NCI-H2081 treated with DMSO at 0.1 percent for 48 hours (cell line): ENCODE measurements at places on chromosomes 4 and X.
A peak's percentile ranks its signal among the peaks of the same experiment; 100 is the strongest.

GRCh38 chr4:31275906-31276305, 555.7 kb downstream of the PCDH7 start:
- no peak for DNase-seq

- DNase-seq: no peak
These were observed 202.7 kb downstream of the SPRY1 start for GRCh38 chr4:123599061-123599919.

DNA sequence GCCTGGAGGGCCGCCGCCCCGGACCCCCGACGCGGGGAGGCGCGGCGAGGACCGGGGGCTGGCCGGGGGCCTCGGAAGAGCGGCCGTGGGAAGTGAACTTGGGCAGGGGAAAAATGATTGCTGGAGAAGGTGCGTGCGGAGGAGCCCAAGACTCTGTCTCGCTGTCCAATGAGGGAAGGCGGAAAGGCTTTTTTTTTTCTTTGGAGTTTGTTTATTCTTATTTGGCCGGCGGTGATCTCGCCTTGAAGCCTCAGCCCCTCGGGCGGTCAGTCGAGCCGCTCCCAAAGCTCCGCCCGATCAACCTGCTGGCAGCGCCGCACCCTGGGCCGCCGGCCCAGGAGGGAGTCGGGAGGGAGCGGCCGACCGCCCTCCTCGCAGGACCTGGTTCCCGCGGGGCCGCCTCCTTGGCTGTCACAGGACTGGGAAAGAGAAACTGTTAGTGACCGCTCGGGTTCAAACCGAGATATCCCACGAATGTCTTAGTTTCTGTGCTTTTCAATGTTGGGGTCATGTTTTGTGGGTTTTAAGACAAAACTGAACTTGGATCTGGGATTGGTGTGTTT, 2.5 kb downstream of the CPEB2 start:
- DNase-seq: no peak

DNA sequence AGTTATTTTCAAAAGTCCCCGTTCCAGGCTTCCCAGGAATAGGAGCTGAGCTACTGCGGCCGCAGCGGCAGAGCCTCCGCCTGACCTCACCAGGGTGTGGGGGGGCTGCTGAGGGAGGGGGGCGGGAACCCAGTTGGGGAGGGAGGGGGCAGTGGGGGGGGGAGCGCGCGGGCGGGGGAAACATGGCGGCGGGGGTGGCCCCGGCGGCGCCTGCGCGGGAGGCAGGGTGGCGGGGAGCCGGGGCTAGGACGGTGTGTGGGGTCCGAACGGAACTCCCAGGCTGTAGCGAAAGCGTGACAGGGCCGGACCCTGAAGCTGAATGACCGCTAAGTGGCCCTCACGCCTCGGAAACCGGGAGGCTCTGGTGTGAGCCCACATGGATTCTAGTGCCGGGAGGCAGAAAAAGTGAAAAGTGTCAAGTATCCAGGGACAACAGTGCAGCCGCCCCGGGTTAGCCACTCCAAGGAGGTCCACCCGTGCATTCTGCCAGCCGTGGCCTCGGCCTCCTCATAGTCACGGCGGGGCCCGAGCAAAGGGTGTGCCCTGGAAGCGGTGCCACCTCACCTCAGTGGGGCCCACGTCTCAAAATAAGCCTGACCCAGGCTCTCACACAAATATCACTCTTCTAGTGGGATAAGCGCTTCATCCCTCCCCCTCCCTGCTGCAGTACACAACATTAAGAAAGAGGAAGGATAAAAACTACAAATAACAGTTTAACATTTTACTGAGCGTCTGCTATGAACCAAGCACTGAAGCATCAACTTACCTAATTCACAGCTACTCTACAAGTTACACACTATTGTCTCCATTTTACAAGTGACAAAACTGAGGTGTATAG, at the start of gene KLHL13:
Gene KLHL13, minus strand, starts transcription at position 98 of the 838 bp plus-strand sequence. CDS start 88,337 bp downstream, outside the sequence.
- DNase-seq: no peak

DNA sequence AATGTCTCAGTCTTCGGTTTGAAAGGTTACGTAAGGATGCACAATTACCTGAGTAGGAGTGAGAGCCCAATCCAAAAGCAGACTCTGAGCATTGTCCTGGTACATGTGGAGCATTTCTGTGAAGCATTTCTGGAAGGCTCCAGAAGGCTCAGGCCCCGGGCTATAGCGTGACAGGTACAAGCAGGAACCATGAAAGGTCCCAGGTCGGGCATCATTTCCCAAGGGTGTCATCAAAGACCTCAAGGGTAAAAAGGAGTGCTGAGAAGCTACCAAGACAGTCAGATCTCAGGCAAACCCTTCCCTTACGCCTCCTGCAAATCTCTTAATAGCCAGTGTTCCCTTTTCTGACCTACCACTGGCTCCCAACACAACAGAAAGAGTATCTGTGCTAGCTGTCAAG, 30.8 kb downstream of the GPC4 start:
- DNase-seq: no peak

GRCh38 chr4:159855731-159856130, 752.9 kb downstream of the RAPGEF2 start:
- DNase-seq: no peak

DNA sequence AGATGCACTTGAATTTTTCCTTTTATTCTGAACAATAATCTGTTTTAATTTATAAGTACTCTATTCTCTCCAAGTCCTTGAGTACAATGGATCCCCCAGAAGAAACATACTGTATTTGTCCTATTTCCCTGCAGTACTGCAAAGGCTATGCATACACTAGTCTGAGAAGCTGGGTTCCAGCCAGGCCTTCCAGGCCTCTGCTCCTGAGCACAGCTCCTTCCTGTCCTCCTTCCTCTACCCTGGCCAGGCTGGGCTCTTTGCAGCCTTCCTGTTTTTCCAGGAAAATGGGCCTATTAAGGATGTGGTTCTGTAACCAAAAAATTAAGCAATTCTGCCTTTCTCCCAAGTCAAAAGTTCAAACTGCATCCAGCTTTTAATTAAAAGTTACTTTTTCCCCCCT, 68.0 kb upstream of the STIM2 start:
- DNase-seq: no peak

DNA sequence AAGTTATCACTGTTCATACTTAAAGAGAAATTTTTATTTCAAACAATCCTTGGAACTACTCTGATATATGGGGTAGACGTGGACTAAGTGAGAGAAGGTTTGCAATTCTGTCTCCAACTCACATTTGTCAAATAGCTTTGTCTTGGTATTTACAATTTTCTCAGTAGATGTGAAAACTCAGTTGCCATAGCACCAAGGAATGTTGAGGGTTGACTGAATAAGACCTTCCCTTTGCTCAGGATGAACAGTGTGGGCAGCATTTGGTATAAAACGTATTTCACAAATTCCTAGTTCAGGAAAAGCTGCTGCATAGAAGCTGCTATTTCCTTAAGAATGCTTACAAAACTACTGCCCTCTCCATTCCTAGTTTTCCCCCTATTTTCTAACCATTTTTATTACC, 399.5 kb downstream of the NKX6-1 start:
- DNase-seq: no peak

- DNase-seq: peak; percentile 63
These were observed 286.1 kb upstream of the PRPS2 start for GRCh38 chrX:12505127-12505526.

DNA sequence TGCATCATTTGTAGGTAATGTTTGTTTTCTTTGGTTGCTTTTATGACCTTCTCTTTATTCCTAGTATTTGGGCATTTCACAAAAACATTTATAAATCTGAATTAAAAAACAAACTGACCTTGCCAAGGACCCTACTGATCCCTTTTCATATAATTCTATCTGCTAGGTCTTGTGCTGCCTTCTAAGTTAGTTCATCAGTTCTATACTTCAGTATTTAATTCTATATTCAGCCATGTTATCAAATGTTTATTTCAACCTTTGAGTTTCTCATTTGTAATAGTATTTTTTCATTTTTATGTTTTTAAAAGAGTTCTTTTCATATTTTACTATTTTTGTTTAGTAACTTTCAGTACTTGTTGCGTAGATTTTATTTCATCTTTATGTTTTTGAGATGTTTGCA, 155.3 kb downstream of the SNCA start:
- DNase-seq: no peak

DNA sequence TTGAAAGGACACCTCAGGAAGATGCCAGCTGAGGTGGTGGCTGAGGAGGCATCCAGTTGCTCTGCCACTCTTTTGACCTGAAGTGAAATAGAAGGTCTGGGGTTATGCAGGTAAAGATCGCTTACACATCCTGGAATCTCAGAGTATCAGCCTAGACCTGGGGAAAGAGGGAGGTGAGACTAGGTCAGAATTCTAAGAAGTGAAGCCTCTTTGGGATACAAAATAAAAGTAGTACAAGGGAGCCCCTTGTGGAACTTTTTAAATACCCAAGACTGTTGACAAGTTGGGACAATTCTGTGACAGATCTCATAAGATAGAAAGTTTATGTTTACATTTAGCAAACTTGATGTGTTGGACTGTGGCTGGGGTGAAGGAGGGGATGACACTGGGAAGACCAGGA, 263.1 kb downstream of the SPRY1 start:
- no peak for DNase-seq

- no peak for DNase-seq
These were observed 125.2 kb downstream of the STIM2 start for GRCh38 chr4:26985873-26986272.

DNA sequence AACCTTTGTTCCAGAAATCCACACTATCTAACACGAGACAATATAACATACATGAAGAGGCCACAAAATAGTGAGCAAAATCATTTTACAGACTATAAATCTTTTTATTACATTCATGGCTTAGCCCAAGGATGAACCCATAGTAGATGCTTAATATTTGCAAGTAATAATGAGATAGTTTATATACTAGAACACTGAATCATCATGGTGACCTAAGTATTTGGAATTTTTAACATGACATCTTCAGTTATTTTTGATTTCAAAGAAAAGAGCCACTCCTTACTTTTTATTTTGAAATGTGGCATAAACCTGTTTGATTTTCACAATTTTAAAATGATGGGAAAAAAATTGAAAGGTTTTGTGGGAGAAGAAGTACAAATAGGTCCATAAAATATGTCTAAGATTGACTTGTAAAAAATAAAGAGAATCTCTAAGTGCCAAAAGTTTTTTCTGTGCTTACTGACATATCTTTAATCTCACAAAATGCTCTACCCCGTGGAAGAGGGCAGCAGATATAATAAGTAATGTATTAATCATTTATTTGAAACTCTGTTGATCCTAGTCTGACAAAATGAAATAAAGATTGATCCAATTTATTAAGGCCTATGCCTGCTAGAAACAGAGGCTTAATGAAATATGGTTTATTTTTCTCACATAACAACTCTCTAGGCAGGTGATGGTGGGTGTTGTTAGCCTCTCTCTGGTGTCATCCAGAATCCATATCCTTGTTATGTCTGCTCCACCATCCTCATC, 224.5 kb upstream of the CENPE start:
- no peak for DNase-seq

DNA sequence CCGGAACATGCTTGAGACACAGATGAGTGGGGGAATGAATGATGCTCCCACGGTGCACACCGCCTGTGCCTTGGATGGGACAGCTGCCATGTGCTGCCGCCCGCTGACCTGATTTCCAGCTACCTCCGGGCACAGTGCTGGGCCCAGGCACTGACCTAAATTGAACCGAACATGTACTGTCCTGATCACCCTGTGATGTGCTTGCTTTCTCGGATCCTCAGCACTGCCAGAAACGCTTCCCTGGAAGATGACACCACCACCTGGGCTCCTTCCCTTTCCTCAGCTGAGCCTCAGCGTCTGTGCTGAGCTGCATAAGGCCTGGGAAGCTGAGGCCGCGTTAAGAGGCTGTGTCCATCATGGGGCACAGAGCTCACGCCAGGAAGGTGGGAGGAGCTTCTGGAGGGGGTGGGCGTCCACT, 39.3 kb upstream of the MXD4 start:
- DNase-seq: no peak

- DNase-seq: no peak
These were observed 133.3 kb downstream of the SPOCK3 start for GRCh38 chr4:167101035-167101434.

DNA sequence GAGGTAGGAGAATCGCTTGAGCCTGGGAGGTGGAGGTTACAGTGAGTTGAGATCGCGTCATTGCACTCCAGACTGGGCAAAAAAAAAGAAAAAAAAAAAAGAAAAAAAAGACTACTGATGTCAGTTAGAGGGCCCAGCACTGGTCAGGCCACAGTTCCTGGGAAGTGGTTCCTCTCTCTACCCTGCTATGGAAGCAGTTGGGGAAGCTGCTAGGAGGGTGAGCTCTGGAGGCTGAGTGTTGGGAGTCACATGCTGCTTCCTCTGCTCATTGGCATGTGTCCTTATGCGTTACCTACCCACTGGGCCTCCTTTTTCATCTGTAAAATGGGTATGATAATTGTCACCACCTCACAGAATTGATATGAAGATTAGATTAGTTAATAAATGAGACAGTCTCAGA, 50.7 kb downstream of the SEPSECS start:
- DNase-seq: no peak

DNA sequence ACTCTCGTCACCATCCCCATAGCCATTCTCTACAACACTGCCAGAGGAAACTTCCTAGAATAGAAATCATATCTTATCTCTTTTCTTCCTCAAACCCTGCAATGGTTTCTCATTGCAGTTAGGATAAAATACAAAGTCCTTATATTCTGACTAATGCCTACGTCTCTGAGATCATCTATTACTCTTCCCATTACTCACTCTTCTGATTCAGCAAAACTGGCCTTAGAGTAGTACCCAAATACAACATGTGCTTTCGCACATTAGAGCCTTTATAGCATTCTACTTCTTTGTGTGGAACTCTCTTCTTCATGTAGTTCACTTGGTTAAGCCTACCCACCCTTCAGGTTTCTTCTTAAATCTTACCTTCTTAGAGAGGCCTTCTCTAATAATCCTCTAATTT, 28.0 kb downstream of the LHFPL1 start:
- no peak for DNase-seq

DNA sequence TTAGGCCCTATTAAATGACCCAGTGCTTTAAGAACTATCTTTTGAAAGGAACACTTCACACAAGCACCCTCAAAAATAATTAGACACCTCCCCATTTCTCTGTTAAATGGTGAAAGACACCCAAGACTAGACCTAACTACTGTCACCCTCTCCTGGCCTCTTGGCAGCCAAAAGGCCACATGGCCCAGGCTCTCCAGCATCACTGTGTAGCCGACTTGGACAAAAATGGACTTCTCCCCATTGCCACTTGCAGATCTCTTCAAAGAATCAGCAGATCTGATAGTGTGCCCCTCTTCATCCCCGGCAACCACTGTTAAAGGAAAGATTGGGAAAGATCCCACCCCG, 2.0 kb downstream of the MID1IP1 start:
- no peak for DNase-seq

DNA sequence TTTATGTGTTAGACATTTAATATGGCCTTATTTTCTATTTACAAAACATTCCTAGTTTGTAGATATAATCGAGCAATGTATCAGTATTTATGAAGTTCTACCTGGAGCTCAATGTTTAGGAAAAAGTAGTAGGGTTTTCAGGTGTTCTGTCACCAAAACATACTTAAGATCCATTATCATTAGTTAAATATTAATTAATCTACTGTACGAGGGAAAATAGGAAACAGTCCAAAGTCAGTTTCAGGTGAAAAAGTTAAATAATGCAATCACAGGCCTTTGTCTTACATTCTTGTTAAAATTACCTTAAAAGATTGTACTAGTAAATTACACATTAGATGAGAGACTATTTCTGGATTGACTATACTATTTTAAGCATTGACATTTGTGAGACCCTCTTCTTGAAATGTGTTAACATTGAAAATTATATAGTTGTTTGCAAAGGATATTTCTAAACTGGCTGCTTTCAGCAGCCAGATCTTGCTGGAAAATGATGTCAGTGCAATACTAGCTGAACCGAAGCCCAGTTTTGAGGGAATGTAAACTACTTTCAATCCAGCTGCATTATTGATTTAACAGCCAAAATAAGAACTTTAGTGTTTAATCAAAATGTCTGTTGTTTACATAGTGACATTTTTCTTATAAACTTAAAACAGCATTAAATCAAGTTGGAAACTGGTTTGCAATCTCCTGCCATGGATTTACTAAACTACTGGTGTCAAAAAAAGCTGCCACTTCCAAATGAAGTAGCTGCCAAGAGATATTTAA, 19.3 kb downstream of the GUCY1B1 start:
- no peak for DNase-seq
